GM03348 (cell line): ENCODE measurements at places on chromosomes 13 and 19.
A peak's percentile ranks its signal among the peaks of the same experiment; 100 is the strongest.

DNA sequence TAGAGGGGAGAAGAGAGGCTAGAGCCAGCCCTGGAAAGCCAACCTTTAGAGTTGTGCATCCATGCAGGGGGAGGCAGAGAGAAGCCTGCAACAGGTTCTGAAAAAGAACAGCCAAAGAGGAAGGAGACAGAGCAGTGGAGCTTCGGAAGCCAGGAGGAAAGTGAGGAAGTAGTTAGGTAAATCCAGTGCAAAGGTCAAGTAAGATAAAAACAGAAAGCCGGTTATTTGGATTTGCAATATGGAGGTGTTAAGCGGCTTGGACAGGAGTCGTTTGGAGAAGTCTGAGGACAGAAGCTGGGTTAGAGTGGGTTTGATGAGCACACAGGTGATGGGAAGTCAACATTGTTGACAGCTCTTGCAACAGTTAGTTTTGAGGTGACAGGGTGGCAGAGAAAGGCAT, 53.5 kb upstream of the FLT1 start:
- no peak for DNase-seq

GRCh38 chr13:46896341-46897137, at the start of gene HTR2A:
Gene HTR2A, minus strand, starts transcription at chr13:46897053. Its CDS starts 1,147 bp downstream, at chr13:46895906.
- DNase-seq, result peak; percentile 48

DNA sequence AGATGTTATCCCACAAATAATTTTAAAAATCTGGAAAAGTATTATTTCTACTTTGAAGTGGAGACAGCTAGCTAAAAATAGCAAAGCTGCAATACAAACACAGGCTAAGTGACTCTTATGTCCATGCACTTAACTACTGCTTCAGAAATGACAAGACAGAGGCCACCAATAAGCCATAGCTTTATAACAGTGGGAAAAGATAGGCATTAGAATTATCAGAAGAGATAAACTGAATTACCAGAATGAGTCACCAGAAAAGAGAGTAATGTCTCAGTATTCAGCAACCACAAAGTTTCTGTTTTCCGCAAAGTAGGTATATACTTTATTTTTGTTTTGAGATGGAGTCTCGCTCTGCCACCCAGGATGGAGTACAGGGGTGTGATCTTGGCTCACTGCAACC, 17.1 kb downstream of the CLN5 start:
- no peak for DNase-seq

DNA sequence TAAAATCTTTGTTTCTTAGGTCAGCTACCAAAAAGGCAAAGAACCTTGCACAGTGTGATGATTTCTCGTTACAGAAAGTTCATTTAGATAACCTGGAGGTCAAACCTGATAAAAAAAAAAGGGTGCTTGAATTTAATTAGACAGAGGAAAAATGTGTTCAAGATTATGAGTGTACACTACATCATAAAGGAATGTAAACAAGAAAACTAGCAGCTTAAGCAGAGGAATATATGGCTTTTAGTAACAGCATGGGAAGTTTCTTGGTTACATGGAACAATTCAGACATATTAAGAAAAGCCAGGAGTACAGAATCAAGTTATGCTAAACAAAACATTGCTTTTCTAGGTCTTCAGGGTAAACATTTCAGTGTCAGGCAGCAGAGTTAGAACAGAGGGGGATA, 32.9 kb downstream of the ING1 start:
- DNase-seq, result no peak

GRCh38 chr13:32430018-32430747, 2.3 kb upstream of the N4BP2L1 start:
- no peak for DNase-seq

GRCh38 chr13:111347438-111347837, 27.0 kb downstream of the TEX29 start:
- DNase-seq, result no peak

DNA sequence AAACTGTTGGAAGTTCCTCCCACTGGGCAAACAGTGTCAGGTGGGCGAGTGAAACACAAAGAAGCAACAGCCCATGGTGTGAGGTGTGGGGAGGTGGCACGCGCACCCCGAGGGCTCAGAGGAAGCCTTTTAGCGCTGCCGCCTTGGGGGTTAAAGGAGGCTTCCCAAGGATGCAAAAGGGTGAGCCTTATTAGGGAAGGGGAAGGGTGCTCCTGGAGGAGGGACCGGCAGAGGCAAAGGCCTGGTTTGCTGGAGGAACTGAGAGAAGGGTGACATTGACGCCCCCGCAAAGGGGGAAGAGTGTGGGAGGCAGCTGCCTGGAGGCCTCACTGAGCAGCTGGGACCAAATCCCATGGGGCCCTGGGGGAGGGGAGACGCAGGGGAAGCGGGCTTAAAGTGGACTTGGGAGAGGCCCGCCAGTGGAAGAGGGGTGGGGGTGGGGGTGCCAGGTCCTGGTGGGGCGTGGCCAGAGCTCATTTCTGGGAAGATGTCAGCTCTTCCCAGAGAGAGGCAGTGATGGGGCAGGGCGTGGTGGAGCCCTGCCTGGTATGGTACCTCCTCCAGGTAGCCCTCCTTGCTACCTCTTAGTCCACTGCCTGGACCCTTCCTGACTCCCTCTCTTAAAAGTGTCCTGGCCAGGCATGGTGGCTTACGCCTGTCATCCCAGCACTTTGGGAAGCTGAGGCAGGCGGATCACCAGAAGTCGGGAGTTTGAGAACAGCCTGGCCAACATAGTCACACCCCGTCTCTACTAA, 12.0 kb upstream of the FCHO1 start:
- no peak for DNase-seq

GRCh38 chr13:37669845-37670244, 71.3 kb upstream of the POSTN start:
- no peak for DNase-seq

DNA sequence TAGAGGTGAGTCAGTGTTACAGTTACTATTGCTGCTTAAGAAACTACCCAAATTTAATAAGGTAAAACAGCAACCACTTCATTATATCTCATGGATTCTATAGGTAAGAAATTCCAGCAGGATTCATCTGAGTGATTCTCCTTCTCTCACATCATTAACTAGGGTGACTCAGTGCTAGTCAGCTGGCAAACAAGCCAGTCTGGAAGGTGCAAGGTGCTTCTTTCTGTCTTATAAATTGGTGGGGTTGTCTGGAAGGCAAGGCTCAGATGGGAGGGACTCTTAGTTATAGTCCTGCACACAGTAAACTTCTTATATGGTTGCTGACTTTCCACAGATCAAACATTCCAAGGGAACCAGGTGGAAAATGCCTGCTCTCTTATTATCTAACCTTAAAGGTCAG, 484.5 kb downstream of the GPC5 start:
- no peak for DNase-seq

DNA sequence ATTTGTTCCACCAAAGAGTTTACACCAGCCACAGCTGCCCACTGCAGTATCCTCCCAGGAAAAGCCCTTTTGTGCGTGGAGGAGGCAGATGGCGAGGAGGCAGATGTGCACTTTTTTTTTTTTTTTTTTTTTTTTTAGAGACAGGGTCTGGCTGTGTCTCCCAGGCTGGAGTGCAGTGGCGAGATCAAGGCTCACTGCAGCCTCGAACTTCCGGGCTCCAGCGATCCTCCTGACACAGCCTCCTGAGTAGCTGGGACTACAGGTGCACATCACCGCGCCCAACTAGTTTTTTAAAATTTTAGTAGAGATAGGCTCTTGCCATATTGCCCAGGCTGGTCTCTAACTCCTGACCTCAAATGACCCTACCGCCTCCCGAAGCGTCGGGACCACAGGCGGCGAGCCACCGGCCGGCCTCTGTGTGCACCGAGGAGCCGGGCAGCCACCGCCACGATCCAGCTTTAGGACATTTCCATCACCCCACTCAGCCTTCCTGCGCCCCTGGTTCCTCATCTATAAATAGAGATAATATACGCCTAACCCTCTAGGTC, 563 bp upstream of the PDCD5 start:
- DNase-seq, result no peak

- DNase-seq, result no peak
These were observed 6.8 kb upstream of the MBNL2 start for GRCh38 chr13:97215325-97215724.

GRCh38 chr19:35696835-35697234, 7.5 kb upstream of the ZBTB32 start:
- no peak for DNase-seq

- no peak for DNase-seq
These were observed 236.5 kb downstream of the FOXO1 start for GRCh38 chr13:40429706-40430545.

DNA sequence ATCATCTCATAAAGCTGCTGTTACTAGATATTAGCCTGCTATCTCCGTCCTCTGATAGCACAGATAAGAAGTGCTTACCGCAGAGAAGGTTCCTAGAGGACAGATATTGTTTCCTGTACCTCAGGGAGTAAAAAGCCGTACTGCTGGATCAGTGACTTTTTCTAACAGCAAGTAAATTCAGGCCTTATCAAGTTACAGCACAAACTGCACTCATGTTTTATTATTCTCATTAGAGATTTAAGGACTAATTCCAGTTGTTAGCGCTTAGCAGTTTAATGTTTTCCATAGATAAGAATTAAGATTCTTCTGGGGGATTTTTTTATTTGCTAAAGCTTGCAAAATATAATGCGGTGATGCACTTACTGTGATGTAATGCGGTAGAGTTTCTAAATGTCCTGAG, 119.0 kb upstream of the OBI1 start:
- no peak for DNase-seq

GRCh38 chr19:50475101-50475568, 1.2 kb upstream of the EMC10 start:
- no peak for DNase-seq

GRCh38 chr13:49357694-49358093, 86.2 kb downstream of the CAB39L start:
- DNase-seq, result peak; percentile 64

DNA sequence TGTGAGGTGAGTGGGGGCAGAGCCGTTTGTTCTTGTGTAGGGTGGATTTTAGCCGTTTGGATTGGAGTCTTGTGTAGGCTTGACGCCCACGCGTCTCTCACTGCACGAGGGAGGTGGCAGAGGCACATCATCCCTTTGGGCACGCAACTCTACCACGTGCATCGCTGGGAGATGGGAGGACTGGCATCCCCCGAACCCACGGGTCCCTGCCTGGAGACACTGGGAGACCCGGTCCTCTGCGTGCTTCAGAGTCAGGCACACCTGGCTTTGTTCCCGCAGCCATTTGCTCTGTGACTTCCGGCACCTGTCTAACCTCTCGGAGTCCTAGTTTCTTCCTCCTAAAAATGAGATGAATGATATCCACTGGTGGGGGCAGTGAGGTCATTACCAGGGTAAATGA, 6.4 kb downstream of the ARHGEF7 start:
- DNase-seq, result no peak

- no peak for DNase-seq
These were observed 615.5 kb downstream of the FGF9 start for GRCh38 chr13:22286338-22286737.

GRCh38 chr13:97258801-97259200, 36.7 kb downstream of the MBNL2 start:
- DNase-seq, result peak; percentile 44

- no peak for DNase-seq
These were observed 69.2 kb downstream of the ATP11A start for GRCh38 chr13:112759053-112759452.

- no peak for DNase-seq
These were observed 17.1 kb downstream of the PCCA start for GRCh38 chr13:100106005-100106404.

DNA sequence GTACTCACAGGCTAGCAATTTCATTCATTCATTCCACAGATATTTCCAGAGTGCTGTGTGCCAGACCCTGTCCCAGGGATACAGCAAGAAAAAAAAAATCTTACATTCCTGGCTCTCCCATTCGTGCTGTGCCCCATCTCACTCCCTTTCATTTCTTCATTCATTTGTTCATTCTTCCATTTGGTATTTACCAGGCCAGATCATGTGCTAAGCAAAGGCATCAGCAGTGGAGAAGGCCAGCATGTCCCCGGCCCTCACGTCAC, 2.3 kb downstream of the MAP3K10 start:
- DNase-seq, result peak; percentile 53

GRCh38 chr19:9308091-9308770, 1.4 kb downstream of the ZNF699 start:
- DNase-seq, result no peak

DNA sequence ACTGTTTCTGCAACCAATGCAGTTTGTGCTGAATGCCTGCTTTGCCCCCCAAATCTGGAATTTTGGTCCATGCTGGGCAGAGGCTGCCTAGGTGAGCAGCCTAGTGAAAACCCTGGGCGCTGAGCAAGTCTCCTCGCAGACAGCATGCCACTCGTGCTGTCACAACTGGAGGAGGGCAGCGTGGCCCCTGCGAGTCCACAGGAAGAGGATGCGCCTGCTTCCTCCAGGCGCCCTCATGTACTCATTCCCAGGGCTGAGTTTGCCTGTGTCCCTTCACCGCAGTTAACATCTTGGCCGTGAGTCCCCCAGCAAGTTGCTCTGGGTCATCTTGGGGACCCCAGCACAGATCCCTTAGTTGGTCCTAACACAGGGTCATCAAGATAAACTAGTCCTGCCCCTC, 26.2 kb upstream of the TMEM160 start:
- DNase-seq, result no peak

DNA sequence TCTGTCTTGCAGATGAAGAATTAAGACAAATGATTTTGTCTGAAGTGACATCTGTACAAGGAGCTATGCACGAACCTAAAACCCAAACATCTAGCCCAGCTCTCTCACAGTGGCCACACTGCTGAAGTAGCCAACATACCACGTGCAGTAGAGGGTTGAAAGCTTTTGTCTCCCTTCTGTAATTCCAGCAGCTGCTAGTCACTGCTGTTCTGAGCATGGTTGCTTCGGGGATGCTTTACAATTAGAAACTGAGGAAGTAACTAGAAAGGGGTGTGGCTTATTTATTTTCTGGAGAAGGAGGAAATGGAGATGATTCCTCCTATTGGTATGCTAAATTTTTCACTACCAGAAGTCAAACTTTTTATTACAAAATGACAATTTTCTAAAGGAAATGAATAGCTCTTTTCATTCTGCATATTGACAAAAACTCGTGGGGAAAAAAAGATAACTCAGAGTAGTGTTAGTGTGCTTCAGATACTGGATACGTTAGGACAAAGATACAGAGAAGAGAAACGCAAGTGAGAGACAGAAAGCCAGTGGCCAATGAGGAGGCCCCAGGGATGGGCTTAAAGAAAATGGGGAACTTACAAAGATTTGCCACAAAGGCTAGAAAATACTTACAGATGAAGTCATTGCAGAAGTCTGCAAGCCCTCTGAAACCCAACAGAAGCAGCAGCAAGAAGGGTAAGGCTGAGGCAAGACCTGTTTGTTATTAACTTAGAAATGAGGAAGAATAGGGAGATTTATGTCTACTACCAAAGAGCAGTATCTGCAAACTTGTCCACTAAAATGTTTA, 192.7 kb upstream of the MIR17HG start:
- DNase-seq, result no peak

DNA sequence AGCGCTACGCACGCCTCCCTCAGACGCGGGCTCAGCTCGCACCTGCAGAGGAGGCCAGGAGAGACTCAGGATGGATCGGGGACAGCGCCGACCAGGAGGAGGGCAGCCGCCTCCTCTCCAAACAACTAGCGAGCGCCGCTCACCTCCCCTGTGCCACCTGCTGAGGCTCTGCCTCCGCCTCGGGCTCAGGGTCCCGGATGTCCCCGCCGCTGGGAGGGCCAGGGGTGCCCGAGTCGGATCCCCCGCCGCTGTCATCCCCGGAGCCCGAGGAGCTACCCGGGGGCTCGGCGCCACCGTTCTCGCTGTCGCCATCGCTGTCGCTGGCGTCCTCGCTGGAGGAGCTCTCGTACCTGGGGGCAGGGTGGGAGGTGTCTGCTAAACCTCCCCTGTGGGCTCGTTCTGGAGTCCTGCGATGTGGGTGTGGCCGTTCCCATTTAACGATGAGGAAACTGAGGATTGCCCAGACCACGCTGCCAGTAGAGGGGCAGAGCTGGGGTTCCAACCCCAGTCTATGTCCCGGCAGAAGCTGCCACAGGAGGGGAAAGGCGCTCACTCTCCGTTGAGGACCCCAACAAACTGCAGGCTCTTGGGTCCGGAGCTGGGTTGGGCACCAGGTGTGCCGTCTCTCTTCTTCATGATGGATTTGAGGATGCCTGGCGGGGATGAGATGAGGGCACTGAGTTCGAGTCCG, 9.2 kb downstream of the KANK3 start:
- DNase-seq, result no peak
